ENCODE measurements at places on chromosomes 3 and 15.

DNA sequence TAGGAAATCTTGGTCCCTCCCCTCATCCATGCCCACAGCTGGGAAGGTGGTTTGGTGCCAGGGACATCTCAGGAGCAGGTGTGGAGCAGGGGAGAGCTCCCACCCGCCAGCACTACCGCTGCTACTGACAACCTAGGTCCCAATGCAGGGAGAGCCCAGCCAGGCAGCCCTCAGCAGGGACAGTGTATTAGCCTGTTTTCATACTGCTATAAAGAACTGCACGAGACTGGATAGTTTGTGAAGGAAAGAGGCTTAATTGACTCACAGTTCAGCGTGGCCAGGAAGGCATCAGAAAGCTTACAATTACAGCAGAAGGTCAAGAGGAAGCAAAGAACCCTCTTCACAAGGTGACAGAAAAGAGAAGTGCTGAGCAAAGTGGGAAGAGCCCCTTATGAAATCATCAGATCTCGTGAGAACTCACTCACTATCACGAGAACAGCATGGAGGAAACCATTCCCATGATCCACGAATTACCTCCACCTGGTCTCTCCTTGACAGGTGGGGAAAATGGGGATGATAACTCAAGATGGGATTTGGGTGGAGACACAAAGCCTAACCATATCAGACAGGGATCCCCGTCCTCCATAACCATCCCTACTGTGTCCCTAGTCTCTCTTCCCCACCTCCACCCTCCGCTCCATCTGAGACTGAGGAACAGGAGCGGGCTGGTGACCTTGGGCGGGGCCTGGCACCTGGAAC is 218.6 kb downstream of the TBC1D2B start:
- DNase-seq: no peak

GRCh38 chr3:81838457-81838856 is 77.0 kb upstream of the GBE1 start:
- no peak for DNase-seq

DNA sequence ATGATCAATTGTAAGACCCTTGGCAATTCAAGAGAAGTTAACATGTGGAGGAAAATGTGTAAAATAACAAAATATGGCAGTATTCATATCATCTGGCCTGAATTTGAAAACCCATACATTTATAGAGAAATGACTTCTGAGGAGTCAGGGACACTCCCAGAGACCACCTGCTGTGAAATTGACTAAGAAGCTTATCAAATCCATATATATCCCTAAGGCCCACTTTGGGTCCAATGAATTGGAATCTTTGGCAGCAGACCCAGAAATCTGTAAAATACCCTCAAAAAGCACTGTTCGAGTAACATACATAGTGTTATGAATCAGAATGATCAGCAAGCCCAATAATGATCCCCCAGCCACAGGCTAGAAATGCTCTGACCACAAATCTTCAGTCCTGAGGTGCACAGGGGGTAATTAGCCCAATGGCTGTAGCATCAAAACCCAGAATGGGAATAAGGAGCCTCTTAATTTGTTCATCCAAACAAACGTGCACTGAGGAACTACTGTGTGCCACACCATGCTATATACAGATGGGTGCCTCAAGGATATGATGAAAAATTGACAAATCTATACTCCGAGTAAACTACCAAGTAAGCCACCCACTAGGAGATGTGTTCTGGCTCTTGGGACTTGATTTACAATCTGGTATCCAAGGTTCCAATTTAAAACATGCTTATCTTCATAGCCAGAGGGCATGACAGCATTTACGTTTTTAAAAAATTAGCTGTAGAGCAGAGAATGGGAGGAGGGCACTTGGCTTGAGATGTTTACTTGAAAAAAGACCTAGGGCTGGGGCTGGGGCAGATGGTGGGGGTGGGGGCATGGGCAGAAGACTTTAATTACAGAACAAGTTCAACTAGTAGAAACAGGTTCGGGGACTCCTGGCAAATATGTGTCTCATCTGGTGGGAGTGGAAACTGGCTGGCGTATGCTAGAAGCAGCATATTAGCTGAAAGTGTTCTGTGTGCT is 9.1 kb upstream of the ARHGEF3 start:
- no peak for DNase-seq

GRCh38 chr3:127535901-127536829 is 54.4 kb downstream of the TPRA1 start:
- DNase-seq: no peak

DNA sequence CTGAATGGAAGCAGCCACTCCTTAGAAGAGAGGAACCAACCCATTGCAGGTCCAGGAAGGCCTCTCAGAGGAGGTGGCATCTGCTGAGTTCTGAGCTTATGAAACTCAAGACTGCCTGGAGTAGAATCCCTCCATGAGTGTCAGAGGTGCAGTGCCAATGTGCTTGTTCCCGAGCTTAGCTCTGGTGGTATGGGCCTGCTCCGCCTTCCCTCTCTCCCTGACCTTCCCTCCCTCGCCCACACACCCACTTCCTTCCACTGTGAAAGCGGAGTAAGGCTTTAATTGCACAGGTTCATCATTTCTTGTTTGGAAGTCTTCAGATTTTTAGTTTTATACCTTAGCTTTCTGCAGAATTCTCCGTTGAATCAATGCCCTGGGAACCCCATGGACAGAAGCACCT is 208.0 kb upstream of the BHLHE40 start:
- DNase-seq: no peak

DNA sequence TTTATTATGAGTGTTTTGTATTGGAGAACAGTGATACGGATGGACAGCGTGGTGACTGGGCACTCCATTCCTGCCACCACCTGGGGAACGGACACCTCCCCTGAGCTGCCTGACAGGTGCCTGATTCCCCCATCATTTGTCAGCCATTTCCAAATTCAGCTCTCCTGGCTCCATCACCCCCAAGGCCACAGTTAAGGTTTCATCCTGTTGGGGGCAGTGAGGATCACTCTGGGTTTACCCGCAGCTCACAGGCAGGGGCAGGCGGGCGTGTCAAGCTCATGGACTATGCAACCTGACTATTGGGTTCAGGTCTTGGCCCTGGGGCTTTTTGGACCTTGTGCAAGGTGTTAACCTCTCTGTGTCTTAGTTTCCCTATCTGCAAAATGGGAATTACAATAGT is 76.3 kb downstream of the RAB11A start:
- no peak for DNase-seq

GRCh38 chr3:173529062-173529711 is 131.6 kb downstream of the NLGN1 start:
- peak; percentile 19 for DNase-seq
